Caco-2 (cell line): ENCODE measurements at places on chromosomes 2 and 18.

GRCh38 chr2:54457323-54458023 is 1.3 kb downstream of the SPTBN1 start:
- peak; percentile 27 for DNase-seq

GRCh38 chr2:111194835-111195621 is 74.3 kb downstream of the BCL2L11 start:
- DNase-seq: peak; percentile 34

DNA sequence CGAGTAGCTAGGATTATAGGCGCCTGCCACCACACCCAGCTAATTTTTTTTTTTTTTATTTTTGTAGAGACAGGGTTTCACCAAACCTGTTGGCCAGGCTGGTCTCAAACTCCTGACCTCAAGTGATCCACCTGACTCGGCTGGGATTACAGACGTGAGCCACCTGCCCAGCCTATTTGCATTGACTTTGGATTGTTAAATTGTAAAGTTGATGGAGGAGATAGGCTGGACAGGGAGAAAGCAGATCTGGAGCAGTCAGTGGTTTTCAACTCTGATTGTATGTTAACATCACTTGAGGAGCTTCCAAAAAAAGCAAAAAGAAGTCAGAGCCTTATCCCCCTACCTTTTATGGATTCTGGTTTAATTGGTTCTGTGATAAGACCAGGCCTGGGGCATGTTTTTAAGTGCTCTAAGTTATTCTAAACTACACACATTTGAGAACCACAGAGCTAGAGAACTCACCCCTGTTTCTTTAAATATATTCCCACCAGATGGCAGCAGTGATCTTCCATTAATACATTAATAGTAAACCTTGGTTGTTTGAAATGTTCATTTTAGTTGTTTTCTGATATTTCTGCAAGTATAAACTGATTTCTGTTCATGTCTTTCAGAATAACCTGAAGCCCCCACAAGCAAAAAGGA is 7.5 kb downstream of the C2orf49 start:
- no peak for DNase-seq

- DNase-seq: no peak
These were observed 1.5 kb upstream of the RRM2 start for GRCh38 chr2:10120877-10121574.

- DNase-seq: no peak
These were observed 36.8 kb upstream of the SEMA4C start for GRCh38 chr2:96906729-96907114.

GRCh38 chr18:49931760-49932159 is 118.4 kb upstream of the ACAA2 start:
- no peak for DNase-seq

GRCh38 chr2:241011296-241011600 is 12.8 kb downstream of the SNED1 start:
- DNase-seq: no peak

DNA sequence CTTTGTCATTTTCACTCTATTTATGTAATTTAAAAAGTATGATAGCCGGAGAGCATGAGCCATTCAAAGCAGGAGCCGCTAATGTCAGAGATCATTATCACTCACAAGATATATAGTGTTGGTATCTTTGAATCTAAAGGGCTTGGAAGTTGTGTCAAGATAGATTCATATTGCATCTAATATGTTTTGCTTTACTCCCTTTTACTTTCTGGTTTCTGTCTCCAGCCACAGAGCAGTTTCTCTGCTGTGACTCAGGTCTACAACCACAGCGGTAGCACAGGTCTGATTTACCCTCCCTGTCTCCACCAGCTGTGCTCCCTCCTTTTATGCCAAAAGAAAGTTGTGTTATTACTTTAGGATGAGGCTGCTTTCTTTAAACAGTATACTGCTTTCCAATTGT is 424.0 kb downstream of the ARHGAP15 start:
- DNase-seq: no peak

DNA sequence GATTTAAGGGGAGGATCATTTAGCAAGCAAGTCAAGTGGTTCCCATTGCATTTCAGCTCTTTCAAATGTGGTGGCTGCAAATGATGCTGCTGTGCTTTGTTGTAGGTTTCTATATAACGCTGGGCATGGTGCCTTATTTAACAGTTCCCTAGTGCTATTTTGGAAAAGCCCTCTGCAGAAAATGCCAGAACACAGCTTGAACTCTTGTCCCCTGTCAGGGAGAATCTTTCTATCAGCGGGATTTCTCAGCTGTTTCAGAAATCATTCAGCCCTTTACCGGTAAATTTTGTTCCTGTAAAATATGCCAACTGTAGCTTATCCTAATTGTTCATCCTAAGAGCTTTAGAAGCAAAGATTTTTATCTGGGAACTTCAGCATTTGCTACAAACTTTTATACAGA is 77.8 kb upstream of the DTNA start:
- DNase-seq: no peak

DNA sequence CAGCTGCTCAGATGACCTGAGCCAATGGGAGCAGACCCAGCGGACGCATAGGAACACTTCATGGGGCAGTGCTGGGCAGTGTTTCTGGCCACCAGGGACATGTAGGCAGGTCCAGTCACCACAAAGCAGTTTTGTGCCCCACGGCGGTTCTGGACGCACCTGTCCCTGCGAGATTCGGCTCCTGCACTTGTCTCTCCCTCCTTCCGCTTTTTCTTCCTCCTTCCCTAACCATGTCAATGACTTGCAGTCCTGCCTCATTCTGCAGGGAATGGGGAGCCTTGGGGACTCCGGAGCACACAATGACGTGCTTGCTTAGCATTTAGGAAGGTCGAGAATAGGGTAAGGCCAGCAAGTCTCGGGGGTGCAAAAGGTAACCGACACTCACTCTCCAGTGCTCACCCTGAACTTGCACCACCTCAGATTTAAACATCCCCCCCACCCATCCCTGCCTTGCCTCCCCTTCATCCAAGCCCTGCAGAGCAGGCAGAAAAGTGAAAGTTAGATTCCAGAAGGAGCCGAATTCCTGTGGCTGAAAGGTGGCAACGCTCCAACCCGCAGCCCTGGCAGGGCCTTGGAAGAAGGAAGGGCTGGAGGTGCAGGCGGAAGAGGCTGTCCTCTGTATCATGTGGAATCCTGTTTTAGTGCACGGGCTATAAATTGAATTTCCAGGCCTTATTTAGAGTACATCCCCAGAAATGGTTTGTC is 40.5 kb upstream of the ATG16L1 start:
- DNase-seq: no peak

- no peak for DNase-seq
These were observed 87.0 kb downstream of the LIPG start for GRCh38 chr18:49648811-49649210.

GRCh38 chr2:53842891-53843290 is 16.9 kb downstream of the GPR75 start:
- DNase-seq: no peak

GRCh38 chr18:67117804-67118203 is 398.7 kb downstream of the DSEL start:
- DNase-seq: no peak

- DNase-seq: no peak
These were observed 102.7 kb downstream of the ZNF519 start for GRCh38 chr18:14029512-14029911.

- DNase-seq: no peak
These were observed 419.1 kb downstream of the SLC4A3 start for GRCh38 chr2:220046507-220046906.

GRCh38 chr2:56239437-56239836 is 55.6 kb downstream of the CCDC85A start:
- no peak for DNase-seq

DNA sequence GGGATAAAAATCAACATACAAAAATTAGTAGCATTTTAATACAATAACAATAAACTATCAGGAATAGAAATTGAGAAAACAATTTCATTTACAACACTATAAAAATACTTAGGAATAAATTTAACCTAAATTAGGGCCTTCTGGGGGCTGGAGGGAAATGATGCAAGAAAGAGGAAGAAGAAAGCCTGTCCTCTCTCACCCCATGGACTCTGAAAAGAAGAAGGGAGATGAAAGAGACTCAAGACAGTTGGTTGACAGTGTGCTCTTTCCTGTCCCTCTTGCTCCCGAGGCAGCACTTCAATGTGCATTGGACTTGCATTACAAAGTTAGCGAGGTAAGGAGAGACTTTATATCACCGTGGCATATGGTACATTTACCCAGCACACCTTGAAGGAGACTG is 88.5 kb downstream of the VAPA start:
- no peak for DNase-seq

GRCh38 chr2:238864207-238865014 is 16.5 kb downstream of the TWIST2 start:
- DNase-seq: peak; percentile 86

DNA sequence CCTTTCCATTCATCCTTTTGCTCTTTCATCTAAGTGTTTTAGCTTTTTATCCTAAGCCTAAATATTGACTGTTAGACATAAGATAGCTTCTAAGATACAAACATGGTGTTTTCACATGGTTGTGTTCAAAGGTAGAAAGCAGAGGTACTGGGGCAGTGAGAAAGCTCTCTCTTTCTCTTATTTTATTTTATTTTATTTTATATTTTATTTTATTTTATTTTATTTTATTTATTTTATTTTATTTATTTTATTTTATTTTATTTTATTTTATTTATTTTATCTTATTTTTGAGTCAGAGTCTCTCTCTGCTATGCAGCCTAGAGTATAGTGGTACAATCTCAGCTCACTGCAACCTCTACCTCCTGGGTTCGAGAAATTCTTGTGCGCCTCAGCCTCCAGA is 287.2 kb downstream of the IKZF2 start:
- DNase-seq: no peak

DNA sequence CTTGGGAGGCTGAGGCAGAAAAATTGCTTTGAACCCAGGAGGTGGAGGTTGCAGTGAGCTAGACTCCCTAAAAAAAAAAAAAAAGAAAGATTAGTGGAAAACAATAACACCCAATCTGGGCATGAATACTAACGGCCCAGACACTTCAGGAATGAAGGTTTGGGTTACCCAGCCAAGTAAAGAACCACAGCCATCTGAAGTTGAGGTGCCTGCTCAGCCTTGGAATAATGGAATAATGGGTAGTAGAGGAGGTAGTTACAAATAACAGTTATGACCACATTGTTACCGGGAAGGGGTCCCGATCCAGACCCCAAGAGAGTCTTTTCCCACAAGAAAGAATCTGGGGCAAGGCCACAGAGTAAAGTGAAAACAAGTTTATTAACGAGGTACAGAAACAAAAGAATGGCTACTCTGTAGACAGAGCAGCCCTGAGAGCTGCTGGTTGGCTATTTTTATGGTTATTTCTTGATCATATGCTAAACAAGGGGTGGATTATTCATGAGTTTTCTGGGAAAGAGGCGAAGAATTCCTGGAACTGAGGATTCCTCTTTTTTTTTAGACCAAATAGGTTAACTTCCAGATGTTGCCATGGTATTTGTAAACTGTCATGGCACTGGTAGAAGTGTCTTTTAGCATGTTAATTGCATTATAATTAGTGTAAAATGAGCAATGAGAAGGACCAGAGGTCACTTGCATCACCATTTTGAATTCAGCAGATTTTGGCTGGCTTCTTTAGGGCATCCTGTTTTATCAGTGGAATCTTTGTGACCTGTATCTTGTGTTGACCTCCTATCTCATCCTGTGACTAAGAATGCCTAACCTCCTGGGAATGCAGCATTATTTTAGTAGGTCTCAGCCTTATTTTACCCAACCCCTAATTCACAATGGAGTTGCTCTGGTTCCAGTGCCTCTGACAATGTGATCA is 96.2 kb upstream of the HAAO start:
- no peak for DNase-seq

- peak; percentile 72 for DNase-seq
These were observed 624 bp downstream of the METTL8 start for GRCh38 chr2:171432969-171433762.

DNA sequence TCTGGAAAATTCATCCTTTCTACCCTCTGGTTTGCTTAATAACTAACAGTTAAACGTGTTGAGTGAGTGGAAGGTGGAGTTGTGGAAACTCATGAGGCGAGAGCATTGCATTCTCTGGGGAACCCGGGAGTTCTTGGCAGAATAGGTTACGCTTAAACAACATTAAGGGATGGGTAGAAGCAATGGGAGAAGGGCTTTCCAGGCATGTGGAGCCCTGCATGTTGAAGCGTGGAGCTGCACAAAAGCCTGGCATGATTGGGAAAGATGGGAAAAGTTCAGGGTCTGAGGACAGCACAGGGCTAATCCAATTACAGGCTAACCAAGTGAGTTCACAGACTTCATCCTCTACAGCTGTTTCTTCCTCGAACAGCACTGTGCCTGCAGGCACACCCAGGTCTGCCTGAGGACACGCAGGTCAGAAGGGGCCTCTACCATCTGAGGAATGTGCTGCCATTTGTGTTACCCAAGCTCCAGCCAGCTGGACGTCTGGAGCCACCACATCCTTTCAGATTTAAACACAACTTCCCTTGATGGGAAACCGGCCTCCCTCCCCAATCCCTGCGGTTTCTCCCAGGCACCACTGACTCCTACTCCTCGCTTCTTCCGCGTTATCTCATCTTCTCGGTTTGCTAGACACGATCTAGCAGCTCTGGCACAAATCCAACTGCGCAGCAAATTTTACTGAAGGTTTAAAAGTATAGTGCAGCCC is 164.2 kb downstream of the ANTXR1 start:
- peak; percentile 48 for DNase-seq

DNA sequence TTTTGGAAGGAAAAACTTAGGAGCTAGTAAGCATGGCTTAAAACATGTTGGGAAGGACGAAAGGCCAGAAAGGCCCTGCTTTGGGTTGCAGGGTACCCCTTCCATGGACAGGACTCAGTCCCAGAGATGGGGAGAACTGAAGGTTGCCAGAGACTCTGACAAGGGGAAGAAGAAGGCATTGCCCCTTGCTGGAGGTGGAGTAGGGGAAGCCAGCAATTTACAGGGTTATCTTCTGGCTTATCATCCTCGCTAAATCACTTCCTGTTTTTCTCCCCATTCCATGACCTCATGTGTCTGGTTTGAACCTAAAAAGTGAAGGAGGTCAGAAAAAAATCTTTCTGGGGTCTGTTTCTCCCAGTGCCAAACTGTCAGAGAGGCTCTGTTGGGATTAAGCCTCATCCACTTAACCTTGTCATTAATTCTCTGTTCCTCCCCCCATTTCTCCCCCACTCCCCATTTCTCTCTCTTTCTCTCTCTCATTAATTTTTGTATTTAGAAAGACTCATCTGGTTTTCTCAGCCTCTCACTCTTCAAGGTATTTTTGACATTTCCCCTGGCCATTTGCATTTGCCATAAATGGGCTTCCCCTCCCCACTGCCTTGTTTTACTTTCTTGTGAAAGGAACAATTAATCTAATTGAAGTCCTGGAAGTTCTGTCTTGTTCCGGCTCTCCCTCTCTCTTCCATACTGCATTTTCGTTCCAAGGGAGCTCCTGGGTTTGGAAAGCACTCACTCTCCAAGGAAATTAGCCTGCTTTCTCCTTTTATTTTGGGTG is 17.4 kb downstream of the NRP2 start:
- DNase-seq: no peak

DNA sequence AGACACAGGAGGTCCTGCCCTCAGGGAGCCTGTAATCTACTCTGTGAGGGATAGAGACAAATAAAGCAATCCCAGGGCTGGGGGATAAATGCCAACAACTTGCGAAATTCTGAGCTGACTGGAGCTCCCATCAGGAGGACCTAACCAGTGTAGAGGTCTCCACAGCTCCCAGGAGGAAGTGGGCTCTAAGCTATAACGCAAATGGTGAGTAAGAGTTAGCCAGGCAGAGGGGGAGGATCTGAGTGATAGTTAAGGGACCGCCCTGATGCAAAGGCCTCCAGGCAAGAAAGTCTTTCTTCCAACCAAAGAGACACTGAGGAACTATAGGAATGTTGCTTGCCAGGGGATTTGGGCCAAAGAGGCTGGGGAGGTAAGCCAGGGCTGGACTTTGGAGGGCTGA is 16.0 kb upstream of the ZNF532 start:
- no peak for DNase-seq

- DNase-seq: no peak
These were observed 45.6 kb downstream of the GPR39 start for GRCh38 chr2:132462236-132462635.
